K562 (cell line): ENCODE measurements at places on chromosomes 12 and 14. TPM values are rescaled to one million over a fixed set of nuclear protein-coding genes. Genes with fewer than 3 reads are reported as not detected.

Gene MYL2
- not detected in 2 replicates for total RNA-seq

Gene ASCL1
- total RNA-seq: not detected in 2 replicates

Gene RPGRIP1
- 0.31 and 0.47 TPM in 2 replicates for total RNA-seq

Gene RERG
- 3.9 and 4.3 TPM in 2 replicates for total RNA-seq

Gene HSPB8
- 0.13 TPM in 1 of 2 replicates, not detected in the other for total RNA-seq

Gene SIX4
- total RNA-seq: 8.1 and 8.6 TPM in 2 replicates

Gene VRK1
- total RNA-seq: 83.6 and 84.0 TPM in 2 replicates

Gene ASIC1
- total RNA-seq: 1.2 TPM in 2 replicates

Gene OR11H7
- total RNA-seq: not detected in 2 replicates

Gene HRK
- total RNA-seq: not detected in 2 replicates
